Frontal cortex (tissue), 4 donors: ENCODE measurements at places on chromosomes 11 and 22. TPM values are rescaled to one million over a fixed set of nuclear protein-coding genes. Genes with fewer than 3 reads are reported as not detected.

- DNase-seq: no peak
Observed at GRCh38 chr11:102600666-102601065, 24.5 kb downstream of the MMP20 start.

Gene TUBGCP6
- 29.3 TPM for total RNA-seq

Gene MED17
- total RNA-seq: 71.3 TPM

GRCh38 chr11:84021291-84021690 lies 735.1 kb upstream of the CCDC90B start:
- DNase-seq: no peak

- DNase-seq: no peak
Observed at GRCh38 chr22:30183271-30183670, 63.3 kb downstream of the LIF start.

GRCh38 chr11:67420147-67420645 lies 4.7 kb downstream of the CARNS1 start:
- DNase-seq: no peak

DNA sequence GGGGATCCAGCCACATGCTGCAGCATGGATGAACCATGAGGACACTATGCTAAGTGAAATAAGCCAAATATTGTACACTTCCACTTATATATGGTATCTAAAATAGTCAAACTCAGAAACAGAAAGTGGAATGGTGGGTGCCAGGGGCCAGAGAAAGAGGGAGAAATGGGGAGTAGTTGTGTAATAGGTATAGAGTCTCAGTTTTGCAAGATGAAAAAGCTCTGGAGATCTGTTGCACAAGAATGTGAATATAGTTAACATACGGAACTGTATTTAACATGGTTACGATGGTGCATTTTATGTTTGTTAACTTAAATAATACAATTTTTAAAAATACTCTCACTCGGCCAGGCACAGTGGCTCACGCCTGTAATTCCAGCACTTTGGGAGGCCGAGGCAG lies 21.2 kb downstream of the GDPD5 start:
- no peak for DNase-seq

GRCh38 chr11:111510311-111510710 lies 1.9 kb downstream of the BTG4 start:
- no peak for DNase-seq

DNA sequence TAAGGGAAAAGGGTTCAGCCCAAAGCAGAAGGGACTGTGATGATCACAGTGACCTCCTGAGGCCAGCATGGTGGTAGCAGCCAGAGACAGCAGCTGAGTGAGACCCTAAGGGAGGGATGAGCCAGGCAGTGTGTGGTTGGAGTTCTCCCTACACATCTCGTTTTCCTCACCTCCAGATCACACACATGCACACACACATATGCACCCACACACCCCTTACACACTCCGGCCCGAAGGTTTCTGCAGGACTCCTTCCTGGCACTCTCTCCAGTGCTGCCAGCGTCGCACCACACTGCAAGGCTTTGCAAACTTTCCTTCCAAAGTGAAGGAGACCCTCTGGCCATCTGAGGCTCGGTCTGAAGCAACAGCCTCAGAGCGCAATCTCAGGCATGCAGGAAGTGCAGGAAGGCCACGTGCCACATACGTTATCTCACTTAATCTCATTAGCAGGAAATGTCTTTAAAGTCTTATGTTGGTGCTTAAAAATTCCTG lies 26.9 kb upstream of the TP53I11 start:
- no peak for DNase-seq

- DNase-seq: no peak
Observed at GRCh38 chr22:31056986-31057599, 24.0 kb upstream of the SMTN start.

Gene TECTA
- 2.0 TPM for total RNA-seq

Gene A4GALT
- 0.41 TPM for total RNA-seq
